Stimulated activated naive CD4-positive, alpha-beta T cell treated with Interleukin-2 at 50 U/mL for 16 hours (primary cell): ENCODE measurements at places on chromosomes 4 and X.
A peak's percentile ranks its signal among the peaks of the same experiment; 100 is the strongest.

DNA sequence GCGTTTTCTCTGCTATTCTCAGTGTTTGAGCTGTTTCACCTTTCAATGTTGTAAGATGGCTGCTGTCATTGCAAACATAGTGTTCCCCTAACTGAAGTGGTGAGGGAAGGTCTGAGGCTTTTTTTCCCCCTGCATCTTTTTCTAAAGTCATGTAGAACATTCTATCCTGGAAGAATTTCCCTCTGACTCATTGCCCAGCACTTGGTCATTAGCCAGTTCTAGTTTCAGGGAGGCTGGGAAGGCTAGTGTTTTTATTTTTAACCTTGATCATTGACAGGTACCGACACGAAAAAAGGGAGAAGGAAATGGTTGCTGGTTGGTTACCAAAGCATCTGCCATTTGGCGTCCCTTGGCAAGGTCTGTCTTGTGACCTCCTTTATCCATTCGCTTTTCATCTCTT is 6.6 kb downstream of the LANCL3 start:
- no peak for DNase-seq

DNA sequence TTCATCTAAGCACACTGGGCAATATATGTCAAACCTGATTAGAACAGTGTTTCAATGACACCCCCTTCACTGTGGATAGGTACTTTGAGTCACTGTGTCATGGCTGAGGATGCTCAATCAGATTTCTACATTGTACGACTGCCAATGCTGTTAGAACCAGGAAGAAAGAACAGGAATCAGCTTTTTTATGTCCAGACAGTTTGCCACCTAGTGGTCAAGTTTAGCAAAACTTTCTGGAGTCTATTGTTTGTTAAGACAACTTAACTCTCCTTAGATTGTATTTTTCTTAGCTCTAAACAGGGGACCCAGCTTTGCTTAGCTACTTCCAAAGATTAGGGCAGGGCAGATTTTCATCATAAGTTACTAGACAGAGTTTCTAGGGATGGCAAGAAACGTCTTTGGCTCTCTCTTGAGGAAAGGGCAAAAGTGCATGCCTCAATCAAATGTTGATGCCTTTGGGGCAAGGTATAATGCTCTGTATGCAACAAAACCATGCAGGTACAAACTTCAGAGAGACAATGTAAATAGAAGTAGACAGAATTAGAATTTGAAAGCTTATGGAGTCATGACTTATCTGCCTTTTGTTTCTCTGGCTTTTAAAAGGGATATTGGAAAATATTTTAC is 40.5 kb upstream of the BMP3 start:
- DNase-seq, result no peak

DNA sequence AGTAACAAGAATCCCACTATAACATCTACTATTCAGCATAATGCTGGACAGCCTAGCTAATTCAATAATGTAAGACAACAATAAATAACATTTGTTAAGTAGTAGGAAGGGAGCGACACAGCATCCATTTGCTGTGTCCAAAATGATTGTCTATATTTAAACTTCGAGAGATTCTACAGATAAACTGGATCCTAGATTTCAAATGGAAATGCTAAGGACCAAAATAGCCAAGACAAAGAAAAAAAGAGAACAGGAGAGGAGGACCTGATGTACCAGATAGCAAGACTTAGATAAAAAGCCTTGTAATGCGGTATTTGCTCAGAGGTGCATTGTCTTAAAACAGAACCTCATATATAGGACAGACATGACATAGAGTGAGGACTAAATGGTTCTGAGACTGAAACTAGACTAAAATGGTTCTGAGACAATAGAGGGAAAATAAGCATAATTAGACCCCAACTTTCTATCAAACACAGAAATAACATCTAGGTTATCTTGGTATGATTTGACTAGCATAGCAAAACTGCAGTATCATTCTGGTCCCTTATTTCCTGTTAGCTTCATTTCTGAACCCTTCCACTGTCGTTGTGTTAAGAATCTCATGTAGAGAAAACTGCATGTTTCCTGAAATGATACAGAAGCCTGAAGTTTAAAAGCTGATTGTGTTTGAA is 3.8 kb downstream of the HPGDS start:
- DNase-seq, result no peak

DNA sequence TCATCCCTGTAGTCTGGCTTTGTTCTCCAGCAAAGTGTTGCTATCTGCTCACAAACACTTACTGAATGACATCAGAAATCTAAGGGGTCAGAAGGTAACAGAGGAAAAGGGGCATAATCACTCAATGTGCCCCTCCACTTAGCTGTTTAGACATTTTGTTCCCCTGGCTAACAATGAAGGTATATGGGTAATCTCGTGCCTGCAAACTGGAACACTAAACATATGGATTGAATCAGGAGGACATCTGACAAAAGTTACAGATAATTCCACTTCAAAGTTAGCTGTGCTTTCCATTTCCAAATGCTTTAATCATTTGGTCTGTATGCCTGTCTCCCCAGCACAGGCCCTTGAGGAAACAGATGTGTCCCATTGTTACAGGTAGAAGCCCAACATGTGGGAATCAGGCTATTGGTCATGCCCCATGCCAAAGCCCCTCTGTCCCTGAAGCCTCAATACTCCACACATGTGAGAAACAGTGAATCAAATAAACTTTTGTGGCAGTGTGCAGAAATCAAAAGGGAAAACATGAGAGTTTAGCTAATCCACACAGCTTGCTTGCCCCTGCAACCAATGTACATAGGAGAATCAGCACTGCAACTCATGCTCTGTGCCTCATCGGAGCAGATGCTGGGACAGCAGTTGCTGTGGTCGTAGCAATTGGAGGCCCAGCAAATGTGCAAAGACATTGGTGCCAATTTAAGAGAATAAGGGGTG is 111.7 kb downstream of the RNF150 start:
- DNase-seq, result no peak

DNA sequence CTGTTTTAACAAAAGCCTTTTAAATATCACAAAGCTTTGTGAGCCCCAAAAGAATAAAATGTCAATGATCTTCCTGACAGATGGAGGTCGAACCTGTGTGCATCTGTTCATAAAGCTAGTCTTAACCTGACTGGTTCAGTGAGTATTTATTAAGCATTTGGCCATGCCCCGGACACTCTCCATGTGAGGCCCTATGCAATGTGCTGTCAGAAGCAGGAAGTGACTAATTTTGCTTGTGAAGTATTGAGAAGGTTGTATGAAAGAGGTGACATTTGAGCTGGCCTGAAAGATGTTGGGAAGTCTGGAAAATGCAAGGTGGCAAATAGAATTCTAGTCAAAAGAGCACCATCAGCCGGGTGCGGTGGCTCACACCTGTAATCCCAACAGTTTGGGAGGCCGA is 171.4 kb downstream of the MSL3 start:
- no peak for DNase-seq

- DNase-seq, result no peak
Observed at GRCh38 chrX:144042271-144042670, 158.4 kb downstream of the UBE2NL start.

GRCh38 chr4:128862608-128863311 is 53.3 kb downstream of the JADE1 start:
- peak; percentile 39 for DNase-seq

DNA sequence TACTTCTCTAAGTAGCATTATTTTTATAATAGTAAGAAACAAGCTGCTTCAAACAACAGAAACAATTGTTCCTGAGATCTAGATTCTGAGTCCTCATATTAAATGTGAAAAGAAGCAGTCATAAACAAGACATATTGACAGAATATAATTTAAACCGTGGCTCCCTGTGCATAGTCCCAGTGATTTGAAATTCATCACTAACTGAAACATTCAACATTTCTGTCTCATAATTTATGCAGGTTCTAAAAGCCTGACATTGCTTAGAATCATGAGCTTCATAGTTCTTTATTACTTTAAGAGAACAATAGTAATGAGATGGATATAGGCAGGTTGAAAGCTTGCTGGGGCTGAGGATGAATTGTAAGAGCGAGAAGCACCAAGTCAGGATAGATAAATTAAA is 375.5 kb upstream of the MAGEB18 start:
- DNase-seq, result no peak
